ENCODE measurements at places on chromosomes 12 and 14.

- no peak for DNase-seq
Observed at GRCh38 chr14:24808412-24808811, 174.4 kb upstream of the GZMB start.

DNA sequence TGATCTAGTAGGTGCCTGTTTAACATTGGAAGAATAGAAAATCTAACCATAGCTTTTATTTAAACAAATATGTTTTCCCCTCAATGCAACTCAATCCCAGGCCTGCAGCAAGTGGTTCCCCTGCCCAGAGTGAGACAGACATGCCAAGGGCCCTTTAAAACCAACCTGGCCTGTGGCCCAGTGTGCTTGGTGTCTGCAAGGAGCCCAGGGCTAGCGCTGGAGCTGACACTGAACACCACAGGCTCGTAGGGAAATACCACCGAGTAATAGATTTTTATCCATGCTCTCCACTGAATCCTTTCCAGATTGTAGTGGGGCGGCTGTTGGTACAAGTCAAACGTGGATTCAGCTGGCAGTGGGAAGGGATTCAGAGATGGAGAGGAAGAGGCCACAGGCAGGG is 95.6 kb upstream of the NRXN3 start:
- no peak for DNase-seq

- DNase-seq, result no peak
Observed at GRCh38 chr12:52787324-52788191, 8.4 kb downstream of the KRT3 start.

- DNase-seq, result no peak
Observed at GRCh38 chr14:22380571-22381407, 208.2 kb downstream of the DAD1 start.

GRCh38 chr12:25785134-25785533 is 173.3 kb upstream of the RASSF8 start:
- DNase-seq, result no peak

DNA sequence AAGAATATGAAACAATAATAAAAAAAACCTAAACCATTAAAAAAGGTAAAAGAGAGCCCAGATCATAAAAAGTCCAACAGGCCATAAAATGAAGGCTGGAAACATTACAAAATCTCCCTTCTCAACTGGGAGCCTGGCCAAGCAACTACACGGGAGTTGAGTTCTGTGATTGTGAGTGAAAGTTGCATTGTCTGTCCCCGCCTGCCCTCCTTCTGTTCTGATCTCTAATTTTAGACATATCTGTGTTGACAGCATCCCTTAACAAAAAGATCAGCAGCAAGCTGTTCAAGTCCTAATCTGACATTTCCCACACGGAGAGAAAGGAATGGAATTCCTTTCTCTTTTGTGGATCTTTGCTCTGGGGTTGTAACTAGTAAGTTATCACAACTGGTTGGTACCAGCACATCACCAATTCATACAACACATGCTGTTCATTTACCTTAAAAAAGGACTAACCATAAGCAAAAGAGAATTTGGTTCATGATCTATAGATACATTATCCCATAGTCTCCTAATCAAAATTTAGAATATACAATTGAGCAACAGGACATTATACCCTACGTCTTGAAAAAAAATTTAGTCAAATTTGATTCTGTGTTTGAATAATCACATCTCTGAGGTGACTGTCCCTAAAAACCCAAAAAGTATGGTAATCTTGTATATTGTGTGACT is 205.1 kb upstream of the GZMB start:
- DNase-seq, result no peak

DNA sequence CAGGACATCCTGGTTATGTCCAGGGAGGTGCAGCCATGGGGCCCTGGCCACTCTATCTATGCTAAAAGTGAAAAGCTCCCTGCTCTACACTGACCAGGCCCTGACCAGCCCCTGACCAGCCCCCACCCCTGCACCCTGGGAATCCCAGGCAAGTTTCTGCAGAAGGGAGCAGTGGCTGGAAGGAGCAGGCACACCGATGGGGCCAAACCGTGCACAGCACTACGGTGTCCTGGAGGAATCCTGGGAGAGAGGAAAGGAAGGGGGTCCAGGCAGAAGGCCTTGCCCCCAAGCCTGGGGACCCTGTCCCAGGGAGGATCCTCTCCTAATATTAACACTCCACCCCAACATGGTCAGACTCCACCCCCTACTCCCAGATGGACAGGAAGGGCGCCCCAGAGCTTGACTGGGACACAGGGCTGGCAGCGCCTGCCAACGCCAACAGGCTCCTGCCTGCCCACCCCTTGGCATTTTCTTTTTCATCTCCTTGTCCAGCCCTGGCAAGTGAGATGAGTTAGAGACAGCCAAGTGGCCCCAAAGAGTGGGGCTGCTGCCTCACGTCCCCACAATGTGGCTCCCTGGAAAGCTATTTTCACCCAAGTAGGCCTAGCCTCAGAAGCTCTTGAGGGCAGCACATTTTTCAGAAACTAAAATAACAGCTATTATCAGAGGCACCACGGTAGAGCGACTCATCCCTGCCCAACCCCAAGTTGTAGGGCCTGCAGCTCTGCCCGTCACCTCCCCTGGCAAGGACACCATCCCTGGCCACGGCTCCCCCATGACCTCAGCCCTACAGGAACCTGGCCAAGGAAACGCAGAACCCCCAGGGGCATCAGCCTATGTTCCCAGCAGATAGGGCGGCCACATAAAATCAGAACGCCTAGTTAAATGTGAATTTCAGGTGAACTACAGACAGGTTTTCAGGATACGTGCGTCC is 82.6 kb downstream of the SCARB1 start:
- DNase-seq, result no peak

DNA sequence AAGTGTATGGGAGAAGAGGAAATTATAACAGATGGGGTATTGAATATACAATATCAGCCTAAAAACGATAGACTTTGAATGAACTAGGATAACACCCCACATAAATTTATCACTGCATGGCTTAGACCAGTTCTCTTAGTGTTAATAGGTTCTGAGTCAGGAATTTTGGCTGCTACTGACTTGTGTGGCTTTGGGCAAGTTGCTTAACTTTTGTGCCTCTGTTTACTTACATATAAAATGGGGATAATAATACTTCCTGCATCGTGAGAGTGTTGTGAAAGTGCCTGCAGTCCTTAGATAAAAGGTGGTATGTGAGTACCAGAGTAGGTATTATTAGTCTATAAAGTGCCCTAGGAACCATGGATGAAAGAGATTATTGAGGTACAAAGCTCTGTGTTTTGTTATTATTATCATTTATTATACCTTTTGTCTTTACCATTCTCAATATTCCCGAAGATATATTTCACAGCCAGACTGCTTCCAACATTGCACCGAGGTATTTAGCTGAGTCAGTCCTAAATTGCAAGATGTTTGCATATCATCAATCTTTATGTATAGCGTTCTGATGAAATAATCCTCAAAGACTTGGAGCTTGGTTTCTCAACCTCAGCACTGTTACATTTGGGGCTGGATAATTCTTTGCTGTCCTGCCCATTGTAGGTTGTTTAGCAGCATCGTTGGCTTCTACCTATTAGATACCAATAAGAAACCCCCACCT is 2.3 kb upstream of the PAWR start:
- DNase-seq, result no peak

- DNase-seq, result no peak
Observed at GRCh38 chr12:95326445-95326844, 108.8 kb downstream of the VEZT start.

- no peak for DNase-seq
Observed at GRCh38 chr14:79831195-79831892, 380.0 kb downstream of the DIO2 start.

DNA sequence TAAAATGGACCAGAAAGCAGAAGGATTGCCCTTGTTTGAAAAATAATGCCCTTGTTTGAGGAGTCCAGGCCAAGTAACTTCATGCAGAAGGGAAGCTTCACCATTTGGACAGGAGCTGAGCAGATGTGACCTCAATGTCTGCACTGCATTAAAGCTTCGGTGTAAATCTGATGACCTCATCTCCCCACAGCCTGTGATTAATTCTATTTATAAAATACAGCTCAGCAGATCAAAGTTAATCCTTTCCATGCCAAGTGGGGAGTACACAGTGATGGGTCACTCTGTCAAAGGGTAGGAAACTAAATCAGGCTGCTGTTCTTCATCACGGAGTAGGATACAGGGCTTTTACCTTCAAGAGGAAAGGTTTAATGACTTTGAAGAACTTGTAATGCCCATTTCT is 533.7 kb downstream of the RPS29 start:
- no peak for DNase-seq

DNA sequence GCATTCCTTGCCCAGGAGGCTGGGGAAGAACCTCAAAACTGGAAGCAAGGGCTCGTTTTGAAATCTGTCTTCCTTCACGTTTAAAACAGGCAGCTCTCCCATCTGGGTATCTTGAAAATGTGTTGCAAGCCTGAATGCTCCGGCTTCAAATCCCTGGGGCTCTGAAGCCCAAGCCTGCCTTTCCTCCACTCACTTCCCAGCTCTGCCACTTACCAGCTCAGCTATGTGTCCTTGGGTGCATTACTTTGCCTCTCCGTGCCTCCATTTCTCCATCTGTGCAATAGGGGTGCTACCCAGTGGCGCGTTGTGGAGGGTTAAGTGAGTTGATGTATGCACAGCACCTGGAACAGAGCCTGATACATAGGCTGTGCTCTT is 97.6 kb downstream of the GCH1 start:
- DNase-seq, result no peak

- DNase-seq, result no peak
Observed at GRCh38 chr12:111607239-111607638, 8.1 kb upstream of the ATXN2 start.

GRCh38 chr14:33098016-33098415 is 159.3 kb downstream of the NPAS3 start:
- DNase-seq, result no peak

Data from CD4-positive, alpha-beta T cell treated with Interleukin-12 subunit alpha and Interleukin-12 subunit beta, for 1 hour (primary cell).